Inflammatory macrophage treated with lipopolysaccharide for 4 hours (primary cell): ENCODE measurements at places on chromosomes 11 and 22.

GRCh38 chr11:34588701-34589100, 32.2 kb upstream of the EHF start:
- DNase-seq: no peak

DNA sequence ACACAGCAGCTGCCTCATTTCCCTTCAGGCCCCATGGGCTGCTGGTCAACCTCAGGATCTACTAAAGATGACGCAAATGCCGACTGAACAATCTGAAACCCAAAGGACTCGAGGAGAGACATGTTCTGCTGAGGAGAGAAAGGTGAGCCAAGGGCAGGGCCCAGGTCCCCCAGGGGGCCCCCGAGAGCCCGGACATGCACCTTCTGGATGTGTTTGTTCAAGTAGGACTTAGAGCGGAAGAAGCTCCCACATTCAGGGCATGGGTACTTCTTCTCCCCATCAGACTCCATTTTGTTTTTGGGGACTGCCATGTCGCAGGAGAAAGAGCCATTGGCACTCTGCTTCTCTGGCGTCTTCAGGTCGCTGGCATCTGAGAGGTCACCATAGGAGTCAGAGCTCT, 19.3 kb downstream of the PATZ1 start:
- DNase-seq: no peak

DNA sequence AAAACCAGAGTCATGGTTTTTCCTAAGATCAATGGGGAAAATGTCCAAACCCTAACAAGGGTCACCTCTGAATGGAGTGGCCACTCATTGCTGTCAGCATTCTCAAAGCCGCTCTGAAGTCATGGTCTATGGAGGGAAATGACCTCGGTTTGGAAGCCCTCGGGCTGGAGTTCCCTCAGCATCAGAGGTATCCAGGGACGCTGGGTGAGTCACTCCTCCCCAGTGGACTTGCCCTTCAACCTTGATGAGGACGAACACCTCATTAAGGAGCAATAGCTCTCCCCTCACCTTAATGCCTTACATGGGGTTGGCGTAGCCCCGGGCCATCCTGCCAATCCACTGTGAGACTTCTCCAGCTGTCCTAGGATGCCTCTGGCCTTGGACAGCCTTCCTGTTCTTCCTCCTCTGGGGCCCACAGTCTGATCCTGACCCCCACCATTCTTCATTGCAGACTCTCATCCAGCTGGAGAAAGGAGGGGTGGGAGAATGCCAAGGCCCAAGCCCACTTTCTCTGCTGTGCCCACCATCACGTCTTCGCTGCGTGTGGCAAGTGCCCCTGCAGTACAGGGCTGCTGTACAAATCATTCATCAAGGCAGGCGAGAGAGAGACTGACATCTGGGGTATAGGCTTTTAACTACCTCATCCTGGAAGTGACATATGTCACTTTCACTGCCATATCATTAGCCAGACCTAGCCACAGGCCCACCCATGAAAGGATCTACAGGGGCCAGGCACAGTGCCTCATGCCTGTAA, 25.4 kb upstream of the MYH9 start:
- DNase-seq: no peak

- DNase-seq: no peak
Observed at GRCh38 chr22:20107951-20108756, 7.8 kb upstream of the RANBP1 start.

DNA sequence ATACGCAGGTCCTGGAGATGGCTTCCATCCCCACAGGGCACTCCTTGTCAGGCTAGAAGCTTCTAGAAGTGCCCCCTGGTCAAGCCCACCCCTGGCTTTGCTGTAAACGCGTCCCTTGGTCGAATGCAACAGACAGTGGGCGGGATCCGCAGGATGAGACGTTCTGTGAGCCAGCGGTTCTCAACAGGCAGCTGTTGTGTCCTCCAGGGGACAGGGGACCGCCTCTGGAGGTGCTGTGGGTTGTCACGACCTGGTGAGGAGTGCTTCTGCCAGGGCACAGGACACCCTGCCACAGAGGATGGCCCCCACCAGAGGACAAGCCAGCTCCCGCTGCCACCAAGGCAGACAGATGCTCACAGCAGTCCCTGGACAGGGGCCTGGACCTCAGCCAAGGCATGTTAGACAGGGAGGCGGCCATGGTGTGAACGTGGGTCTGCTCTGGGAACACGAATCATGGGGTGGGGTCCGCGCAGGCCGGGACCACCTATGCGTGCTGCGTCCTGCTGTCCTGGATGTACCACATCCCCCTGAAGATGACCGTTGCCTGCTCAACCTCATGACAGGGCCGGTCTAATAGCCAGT, 11.7 kb downstream of the CRELD2 start:
- DNase-seq: no peak

GRCh38 chr22:37032535-37033460, 13.3 kb downstream of the MPST start:
- DNase-seq: no peak
